AG04449 (cell line): ENCODE measurements at places on chromosomes 11 and 22.

GRCh38 chr11:121048464-121049233, 24.7 kb downstream of the TBCEL start:
- DNase-seq, result no peak

GRCh38 chr22:30508216-30508615, 2.7 kb upstream of the SEC14L4 start:
- DNase-seq, result no peak

GRCh38 chr22:31137721-31138120, 2.6 kb downstream of the PLA2G3 start:
- DNase-seq, result no peak

- DNase-seq, result peak; percentile 9
Measured at GRCh38 chr22:45893516-45893915, 83.4 kb downstream of the WNT7B start.

GRCh38 chr11:2387266-2387987, 10.3 kb downstream of the CD81 start:
- DNase-seq, result no peak

- DNase-seq, result no peak
Measured at GRCh38 chr11:28289444-28289843, 181.3 kb downstream of the METTL15 start.

DNA sequence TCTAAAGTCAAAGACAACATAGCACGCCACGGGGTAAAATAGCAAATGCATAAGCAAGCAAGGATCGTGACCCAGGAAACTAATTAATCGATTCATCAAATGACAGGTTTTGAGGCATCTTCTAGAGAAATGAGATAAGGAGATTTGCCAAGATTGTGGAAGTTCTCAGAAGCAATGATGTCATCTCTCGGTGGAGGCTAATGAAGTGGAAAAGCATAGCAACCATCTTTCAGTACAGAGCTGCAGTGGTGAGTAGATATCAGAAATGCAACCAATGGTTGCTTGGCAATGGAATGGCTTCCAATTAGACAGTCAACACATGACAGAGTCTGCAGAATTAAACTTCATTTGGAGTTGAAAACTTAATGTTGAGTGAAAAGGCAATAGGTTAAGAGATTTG, 116.0 kb downstream of the KIRREL3 start:
- no peak for DNase-seq

- no peak for DNase-seq
Measured at GRCh38 chr11:69423611-69424385, 57.7 kb upstream of the LINC01488 start.

GRCh38 chr11:3684129-3684818, 13.1 kb upstream of the CHRNA10 start:
- no peak for DNase-seq

DNA sequence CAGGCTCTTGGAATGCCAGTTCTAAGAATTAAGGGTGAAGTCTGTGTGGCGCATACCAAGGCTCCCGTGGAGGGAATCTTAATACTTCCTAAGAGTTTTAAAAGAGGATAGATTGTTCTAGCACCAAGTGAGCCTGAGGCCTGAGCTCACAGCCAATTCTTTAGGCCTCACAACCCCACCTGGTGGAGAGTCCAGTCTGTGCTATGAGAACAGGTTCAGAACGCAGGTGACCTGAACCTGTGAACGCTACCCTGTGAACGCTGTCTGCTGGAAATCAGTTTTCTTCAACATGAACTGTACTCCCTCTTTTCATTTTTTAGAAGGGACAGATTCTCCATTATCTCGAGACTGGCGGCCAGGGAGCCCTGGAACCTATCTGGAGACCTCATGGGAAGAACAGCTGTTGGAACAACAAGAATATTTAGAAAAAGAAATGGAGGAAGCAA, 43.2 kb upstream of the DLAT start:
- no peak for DNase-seq

- peak; percentile 23 for DNase-seq
Measured at GRCh38 chr11:91133361-91133760, 910.5 kb upstream of the CHORDC1 start.

- no peak for DNase-seq
Measured at GRCh38 chr22:48886604-48887393, 940.9 kb downstream of the BRD1 start.

DNA sequence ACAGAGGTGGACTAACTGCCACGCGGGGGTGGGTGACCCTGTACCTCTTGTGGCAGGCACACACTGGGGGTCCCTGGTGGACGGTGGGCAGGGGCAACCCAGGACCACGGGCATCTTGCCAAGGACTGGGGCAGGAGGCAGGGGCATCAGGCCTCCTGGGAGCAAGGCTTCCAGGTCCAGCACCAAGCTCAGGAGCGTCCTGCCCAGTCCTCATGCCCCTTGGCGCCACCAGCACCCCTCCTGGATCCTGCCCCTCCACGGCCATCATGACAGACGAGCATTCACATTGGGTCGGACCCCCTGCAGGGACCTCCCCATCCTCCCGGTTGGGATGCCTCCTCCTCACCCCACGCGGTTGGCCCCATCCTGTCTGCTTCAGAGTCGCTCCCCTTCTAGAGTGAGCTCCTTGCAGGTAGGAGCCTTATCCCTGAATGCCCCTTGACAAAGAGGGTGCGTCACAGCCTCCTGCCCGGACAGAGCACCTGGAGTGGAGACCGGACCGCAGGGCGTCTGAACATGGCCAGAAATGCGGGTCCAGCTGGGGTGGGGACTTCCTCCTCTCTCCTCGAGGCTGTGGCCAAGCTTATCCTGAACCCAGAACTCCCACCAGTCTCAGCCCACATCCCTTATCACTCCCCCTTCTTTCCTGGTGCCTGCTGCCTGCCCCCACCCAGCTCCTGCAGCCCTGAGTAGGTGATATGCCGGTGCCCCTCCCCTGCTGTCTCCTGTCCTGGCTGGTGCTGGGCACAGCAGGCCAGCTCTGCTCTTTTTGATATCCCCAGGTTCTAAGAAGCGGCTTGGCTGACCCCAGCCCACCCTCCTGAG, 40.3 kb downstream of the IGF2 start:
- DNase-seq, result no peak

GRCh38 chr11:33723238-33723881, 12.9 kb downstream of the CD59 start:
- peak; percentile 95 for DNase-seq

DNA sequence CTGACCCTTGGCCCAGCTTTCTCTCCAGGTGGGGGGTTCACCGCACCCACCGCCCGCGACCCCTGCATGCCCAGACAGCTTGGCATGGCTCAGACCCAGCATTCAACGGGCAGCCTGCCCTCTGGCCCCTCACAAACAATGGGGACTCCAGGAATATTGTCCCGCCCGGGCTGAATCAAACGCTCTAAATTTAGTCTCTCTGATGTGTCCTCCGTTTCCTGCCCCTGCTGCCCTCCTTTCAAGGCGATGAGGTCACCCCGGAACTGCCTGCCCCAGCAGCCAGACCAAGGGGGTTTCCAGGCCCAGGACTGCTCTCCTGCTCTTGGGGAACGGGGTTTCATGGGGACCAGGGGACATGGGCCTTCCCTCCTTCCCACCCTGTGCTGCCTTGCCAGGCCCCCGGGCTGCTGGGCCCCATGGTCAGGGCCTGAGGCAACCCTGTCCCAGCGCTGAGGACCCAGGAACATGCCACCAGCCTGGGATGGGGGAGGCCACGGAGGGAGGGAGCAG, 10.1 kb upstream of the PDGFB start:
- DNase-seq, result peak; percentile 21

DNA sequence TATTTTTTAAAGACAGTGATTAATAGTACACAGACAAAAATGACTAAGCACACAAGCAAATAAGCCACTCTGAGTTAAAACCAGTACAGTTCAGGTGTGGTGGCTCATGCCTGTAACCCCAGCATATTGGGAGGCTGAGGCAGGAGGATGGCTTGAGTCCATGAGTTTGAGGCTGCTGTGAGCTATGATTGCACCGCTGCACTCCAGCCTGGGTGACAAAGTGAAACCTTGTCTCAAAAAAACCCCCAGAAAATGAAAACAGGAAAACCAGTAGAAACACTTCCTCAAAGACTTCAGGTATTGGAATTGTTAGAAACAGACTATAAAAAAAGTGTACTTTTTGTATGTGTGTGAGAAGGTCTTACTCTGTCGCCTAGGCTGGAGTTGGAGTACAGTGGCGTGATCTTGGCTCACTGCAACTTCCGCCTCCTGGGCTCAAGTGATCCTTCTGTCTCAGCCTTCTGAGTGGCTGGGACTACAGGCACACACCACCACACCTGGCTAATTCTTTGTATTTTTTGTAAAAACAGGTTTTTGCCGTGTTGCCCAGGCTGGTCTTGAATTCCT, 33.0 kb downstream of the PPP6R2 start:
- no peak for DNase-seq

GRCh38 chr11:17597770-17598169, 50.7 kb downstream of the OTOG start:
- no peak for DNase-seq

DNA sequence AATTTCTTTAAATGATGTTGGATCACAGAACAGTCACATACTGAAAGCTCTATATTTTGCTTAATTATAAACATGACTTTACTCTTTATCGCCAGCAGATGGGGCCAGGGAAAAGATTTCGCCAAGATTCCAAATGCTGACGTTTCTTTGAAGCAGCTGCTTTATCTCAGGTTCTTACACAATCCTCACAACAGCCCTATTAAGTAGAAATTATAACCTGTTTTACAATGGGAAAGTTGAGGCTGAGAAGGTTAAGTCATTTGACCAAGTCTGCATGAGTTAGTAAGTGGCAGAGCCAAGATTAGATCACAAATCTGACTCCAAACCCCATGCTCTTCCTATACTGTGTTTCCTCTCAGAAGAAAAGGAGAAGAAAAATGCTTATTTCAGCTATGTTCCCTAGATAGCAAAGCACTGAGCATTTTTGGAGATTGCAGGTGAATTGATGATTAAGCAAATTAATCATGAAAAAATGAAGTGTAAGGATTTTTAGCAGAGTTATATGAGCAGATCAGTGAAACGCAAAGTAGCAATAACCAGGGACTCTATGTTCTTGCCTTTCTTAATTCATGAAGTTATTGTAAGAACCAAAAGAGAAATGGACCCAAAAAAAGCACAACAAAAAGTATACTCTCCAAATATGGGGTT, 79.0 kb downstream of the AASDHPPT start:
- peak; percentile 31 for DNase-seq

GRCh38 chr22:31107894-31108218, 488 bp upstream of the SELENOM start:
- DNase-seq, result no peak

- no peak for DNase-seq
Measured at GRCh38 chr22:22930571-22931556, 43.2 kb downstream of the IGLL5 start.

- DNase-seq, result no peak
Measured at GRCh38 chr11:125061281-125061680, 1.8 kb upstream of the SLC37A2 start.

GRCh38 chr22:21865041-21865440, 2.4 kb downstream of the MAPK1 start:
- peak; percentile 53 for DNase-seq

DNA sequence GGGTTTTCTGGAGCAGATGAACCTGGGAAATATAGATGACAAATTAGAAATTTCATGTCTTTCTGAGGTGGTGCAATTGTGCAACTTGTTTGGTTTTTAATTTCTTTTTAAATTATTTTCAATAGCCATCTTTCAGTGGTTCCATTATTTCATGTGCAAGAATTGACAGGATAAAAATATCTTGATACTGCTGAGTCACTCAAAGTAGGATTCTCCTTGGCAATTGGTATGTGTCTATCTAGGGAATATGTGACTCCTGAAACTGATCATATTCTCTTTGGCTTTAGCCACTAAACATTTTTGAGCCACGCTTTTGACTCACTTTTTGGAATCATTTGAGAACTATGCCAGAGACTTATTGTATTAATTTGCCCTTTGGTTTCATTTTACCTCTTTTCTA, 331.5 kb downstream of the KCNA4 start:
- no peak for DNase-seq

GRCh38 chr22:19143212-19143611, 1.2 kb downstream of the ESS2 start:
- DNase-seq, result no peak

DNA sequence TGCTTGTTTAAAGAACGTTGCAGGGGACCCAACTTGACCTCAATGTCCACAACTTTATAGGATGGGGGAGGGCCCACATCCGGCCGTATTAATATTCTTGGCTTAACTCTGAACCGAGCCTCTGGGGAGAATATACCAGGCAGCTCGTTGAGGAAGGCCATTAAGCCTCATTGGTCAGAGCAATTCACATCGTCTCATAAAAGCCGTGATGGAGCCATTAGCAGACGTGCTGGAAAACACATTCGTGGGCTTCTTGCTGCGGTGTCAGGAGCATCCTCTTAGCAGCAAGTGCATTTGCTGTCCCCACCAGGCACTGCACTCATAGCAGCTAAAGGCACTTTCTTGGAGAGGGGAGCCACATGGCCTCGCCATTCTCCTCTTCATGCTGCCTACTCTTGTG, 14.9 kb downstream of the DSCAML1 start:
- DNase-seq, result no peak

DNA sequence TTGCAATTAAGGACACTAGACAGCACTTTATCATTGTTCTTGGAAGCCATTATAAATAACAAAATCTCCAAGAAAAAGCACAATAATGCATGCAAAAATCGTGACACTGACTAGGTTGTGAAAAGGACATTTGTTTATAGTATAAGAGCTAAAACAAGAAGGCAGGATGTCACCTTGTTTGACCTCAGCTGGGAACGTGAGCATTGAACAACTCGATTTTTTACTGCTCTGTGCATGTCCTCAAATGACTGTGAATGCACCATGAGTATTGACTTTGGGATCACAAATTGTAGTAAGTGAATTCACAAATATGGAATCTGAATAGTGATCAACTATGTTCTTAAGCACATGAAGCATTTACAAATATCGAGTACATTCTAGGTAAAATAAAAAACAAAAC, 35.3 kb upstream of the ARHGAP20 start:
- no peak for DNase-seq

DNA sequence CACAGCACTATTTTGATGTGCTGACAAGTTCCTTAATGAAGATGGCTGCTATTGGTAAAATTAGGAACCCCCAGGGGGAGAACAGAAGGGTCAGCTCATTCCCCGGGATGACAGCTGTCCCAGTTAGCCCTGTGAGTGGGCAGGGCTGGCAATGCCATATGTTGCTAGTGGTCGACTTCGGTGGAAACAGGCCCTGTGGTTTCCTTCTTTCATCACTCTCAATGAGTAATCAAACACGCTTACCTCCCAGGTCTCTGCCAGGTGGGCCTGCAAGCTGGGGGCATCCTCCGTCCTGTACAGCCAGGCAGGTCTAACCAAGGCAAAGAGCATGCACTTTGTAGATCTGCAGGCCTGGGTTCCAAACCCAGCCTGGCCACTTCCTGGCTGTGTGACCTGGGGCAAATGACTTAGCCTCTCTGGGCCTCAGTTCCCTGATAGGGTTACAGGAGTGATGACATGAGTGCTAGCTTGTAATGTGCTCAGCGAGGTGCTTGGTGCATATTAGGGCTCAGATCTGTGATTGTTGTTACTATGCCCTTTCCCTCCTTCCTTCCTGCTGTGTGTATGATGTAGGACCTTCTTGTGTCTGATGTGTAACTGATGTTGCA, 85.2 kb downstream of the TSPAN18 start:
- DNase-seq, result no peak

GRCh38 chr11:134480136-134480712, 68.2 kb upstream of the B3GAT1 start:
- DNase-seq, result no peak
